ENCODE measurements at places on chromosomes 3 and 15.

GRCh38 chr3:28279770-28280169, 38.4 kb downstream of the CMC1 start:
- ATAC-seq, result no peak

- peak; percentile 87 for ATAC-seq
These were observed 8.8 kb downstream of the PRICKLE2 start for GRCh38 chr3:64216274-64217147.

DNA sequence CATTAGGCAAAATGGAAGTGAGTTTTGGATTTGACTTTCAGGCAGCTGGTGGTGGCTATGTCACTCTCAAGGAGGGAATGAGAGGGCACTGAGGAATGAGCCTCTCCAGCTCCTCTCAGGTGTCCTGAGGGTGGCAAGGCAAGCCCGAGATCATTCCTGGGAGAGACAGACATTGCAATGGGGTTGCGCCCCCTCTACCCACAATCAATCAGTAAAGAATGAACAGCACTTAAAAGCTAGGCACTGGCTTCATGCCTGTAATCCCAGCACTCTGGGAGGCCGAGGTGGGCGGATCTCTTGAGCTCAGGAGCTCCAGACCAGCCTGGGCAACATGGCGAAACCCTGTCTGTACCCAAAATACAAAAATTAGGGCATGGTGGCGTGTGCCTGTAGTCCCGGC, 14.1 kb upstream of the SHF start:
- ATAC-seq, result no peak

GRCh38 chr3:141065258-141065657, 14.1 kb downstream of the SPSB4 start:
- no peak for ATAC-seq

- no peak for ATAC-seq
These were observed 2.6 kb downstream of the TIMMDC1 start for GRCh38 chr3:119500901-119501300.
